NCI-H2227 treated with DMSO at 0.1 percent for 48 hours (cell line): ENCODE measurements at places on chromosomes 2 and 18.

- no peak for DNase-seq
Measured at GRCh38 chr2:70808983-70809958, 11.1 kb downstream of the CLEC4F start.

- no peak for DNase-seq
Measured at GRCh38 chr2:233373316-233373715, 19.0 kb downstream of the DGKD start.

DNA sequence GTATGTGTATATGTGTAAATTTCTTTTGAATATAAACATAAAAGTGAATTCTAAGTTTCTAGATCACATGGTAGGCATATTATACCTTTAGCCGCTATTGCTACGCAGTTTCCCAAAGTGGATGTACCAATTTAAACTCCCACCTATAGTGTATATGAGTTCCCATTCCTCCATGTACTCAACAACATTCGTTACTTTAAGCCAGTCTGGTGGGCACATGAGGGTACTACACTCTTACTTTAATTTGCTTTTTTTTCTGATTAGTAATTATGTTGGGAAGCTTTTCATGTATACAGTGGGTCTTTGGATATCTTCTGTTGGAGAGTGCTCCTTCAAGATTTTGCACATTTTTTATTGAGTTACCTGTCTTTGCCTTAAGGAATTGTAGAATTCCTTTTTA, 683.8 kb downstream of the ERBB4 start:
- no peak for DNase-seq

DNA sequence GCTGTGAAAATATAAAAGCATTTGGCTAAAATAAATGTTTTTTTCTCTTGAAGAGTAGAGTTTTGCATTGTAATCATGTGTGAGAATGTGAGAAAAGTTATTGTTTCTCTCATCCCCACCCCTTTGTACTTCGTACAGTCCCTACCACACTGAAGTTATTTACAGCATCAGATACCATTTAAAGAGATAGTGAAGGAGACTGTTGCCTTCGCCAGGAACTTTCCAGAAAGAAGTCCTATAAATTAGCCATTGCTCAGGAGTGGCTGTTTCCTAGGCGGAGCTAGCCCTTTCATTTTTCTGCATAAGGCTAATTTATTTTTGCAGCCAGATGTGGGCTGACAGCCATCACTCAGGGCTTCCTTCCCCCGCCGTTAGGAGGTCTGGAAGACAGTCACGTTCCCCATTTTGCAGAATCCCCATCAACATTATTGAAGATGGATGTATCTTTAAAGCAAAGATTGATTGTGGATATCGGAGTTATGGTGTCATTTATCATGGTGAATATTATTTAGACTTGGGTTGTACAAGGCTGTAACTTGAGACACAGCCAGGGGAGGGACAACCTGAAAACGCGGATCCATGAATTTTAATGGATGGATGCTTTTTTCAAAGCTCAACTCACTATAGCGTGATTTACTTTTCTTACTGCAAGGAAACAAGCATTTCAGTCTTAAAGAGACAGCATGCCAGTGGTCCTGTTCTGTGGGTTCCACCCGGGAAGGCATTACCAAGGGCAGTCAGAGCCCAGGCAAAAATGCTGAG, 17.1 kb downstream of the TSHZ1 start:
- no peak for DNase-seq

GRCh38 chr2:42086500-42086953, 38.7 kb downstream of the PKDCC start:
- peak; percentile 69 for DNase-seq

GRCh38 chr2:159737917-159738296, 25.6 kb downstream of the MARCHF7 start:
- DNase-seq, result no peak

- DNase-seq, result no peak
Measured at GRCh38 chr18:37564711-37565100, 892 bp downstream of the CELF4 start.

DNA sequence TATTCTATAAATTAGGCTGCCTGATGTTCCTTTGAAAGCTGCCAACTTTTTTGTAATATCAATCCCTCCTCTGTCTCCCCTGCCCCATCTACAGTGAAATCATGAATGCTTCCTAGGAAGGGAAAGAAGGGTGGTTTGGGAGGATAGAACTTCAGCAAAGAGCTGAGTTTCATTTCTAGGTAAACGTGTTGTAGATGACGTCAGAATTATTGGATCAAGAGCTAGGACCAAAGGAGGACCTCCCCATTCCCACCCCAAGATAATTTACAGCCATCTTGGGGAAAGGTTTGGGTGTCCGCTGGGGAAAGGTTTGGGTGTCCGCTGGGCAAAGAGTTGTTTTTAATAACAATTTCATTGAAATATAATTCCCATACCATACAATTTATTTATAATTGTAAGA, 11.2 kb upstream of the ANKRD53 start:
- DNase-seq, result no peak

GRCh38 chr2:215439980-215440512, 4.2 kb upstream of the FN1 start:
- DNase-seq, result no peak

- DNase-seq, result no peak
Measured at GRCh38 chr2:70014959-70015358, 53.5 kb upstream of the ASPRV1 start.

DNA sequence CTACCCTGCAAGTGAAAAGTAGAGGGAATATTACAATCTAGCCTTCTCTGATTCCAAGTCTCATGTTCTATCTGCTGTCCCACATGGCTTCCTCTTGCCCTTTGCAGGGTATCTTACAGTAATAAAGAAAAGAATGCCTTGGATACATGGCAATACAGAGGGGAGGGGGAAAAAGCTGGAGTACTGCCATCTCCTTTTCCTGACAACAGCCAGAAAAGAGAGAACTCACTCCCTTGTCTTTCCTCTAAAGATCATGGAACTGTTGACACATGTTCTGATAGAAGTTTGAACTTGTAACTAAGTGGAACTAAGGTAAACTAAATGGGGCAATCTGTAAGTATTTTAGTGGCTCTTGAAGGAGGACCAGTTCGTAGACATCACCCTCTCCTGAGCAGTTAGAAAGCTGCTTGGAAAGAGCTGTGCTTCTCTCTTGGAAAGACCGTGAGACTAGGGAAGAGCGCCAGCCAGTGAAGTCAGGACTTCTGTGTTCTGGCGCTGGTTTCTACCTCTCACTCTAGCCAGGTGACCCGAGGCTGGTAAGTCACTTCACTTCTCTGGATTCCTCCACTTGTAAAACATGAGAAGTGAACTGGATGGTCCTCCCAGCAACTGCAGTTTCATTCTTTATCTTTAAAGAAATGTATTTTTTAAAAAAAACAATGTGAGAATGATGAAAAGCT, 242.3 kb upstream of the FOSL2 start:
- no peak for DNase-seq

DNA sequence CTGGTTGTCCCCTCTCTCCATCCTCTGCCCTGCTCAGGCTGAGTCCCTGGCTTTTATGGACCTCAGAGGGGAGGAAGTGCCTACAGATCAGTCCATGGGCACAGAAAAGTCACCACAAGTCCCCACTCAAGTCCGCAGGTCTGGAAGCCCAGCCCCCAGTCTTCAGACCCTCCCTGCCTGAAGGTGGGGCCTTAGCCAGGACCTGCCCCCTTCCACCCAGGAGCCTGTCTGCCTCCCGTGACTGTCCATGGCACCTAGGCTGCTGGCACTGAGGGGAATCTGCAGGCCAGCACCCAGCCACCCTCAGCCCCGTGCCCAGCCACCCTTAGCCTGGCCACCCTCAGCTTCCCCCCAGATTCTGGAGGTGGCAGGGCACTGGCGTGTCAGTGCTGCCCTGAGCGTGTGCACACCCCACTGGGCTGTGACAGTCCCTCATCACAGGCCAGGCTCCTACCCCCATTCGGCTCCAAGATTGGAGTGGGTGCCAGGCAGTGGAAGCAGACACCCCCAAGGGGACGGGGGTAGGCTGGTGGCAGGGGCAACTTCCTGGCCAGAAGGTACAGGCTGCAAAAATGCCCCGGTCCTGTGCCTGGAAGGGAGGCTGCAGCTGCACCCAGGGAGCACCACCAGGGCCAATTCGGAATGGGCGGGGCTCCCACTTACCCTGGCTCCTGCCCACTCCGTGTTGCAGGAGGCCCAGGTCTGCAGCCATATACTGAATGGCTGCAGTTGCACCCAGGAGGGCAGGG, 154.7 kb upstream of the RMP24 start:
- no peak for DNase-seq
